ENCODE measurements at places on chromosomes 2 and 18.

DNA sequence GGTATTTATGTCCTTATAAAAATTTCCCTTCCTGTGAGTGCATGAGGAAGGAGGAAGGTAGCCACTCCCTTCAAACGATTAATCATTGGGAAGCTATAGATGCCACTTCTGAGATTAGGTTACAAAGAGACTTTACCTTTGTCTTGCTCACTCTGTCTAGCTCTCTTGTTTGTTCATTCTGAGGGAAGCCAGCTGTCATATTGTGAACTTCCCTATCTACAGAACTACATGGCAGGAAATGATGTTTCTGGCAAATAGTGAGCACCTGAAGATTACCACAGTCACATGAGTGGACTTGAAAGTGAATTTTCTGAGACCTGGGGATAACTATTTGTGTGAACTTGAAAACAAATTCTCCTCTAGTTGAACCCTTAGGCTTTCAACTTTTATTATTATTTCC, 776.8 kb downstream of the CCDC85A start:
- no peak for DNase-seq

GRCh38 chr2:58535990-58536389, 294.9 kb upstream of the FANCL start:
- peak; percentile 17 for DNase-seq

GRCh38 chr18:61892683-61893308, at the start of gene RNF152:
Gene RNF152, minus strand, starts transcription at chr18:61893007. Its CDS starts 76,544 bp downstream, at chr18:61816463.
- peak; percentile 93 for DNase-seq

DNA sequence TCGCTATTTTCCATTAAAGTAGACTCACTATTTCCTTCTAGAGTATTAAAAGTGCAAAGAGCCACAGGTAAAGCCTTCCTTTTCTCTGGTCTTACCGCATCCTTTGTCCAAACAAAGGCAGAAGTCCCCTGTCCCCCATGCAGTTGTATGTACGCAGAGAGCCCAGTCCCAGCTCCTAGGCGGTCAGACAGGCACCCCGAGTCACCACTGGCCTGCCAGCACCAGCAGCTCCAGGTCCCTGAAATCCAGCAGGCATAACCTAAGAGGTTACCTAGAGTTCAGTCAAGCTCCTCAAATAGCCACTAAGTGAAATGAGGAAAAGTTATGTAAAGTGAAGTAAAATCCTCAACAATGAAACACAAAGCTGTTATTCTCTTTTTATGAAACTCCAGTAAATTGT, 60.4 kb upstream of the TWIST2 start:
- DNase-seq = no peak

- no peak for DNase-seq
These were observed 99.9 kb downstream of the USP34 start for GRCh38 chr2:61371027-61371426.

- DNase-seq = no peak
These were observed 73.2 kb downstream of the LRRFIP1 start for GRCh38 chr2:237700512-237701032.

- no peak for DNase-seq
These were observed 60.2 kb upstream of the TXNDC2 start for GRCh38 chr18:9825571-9826073.

- DNase-seq = no peak
These were observed 43.4 kb upstream of the ASB18 start for GRCh38 chr2:236307641-236308040.

GRCh38 chr2:62741954-62742722, 36.6 kb downstream of the EHBP1 start:
- DNase-seq = no peak

DNA sequence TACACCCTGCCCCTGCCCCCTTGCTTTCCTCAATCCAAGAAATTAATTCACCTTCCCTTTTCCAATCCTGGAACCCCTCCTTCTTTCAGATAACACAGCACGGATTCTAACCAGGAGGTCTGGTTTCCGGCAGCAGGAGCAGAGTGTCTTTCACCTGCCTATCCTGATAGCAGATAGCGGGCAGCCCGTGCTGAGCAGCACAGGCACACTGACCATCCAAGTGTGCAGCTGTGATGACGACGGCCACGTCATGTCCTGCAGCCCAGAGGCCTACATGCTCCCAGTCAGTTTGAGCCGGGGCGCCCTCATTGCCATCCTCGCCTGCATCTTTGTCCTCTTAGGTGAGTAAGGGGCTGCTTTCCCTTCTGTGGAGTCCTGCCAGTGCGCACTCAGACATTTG, 216.7 kb downstream of the CDH20 start:
- DNase-seq = no peak

- DNase-seq = no peak
These were observed 56.2 kb downstream of the REEP1 start for GRCh38 chr2:86281066-86281700.

DNA sequence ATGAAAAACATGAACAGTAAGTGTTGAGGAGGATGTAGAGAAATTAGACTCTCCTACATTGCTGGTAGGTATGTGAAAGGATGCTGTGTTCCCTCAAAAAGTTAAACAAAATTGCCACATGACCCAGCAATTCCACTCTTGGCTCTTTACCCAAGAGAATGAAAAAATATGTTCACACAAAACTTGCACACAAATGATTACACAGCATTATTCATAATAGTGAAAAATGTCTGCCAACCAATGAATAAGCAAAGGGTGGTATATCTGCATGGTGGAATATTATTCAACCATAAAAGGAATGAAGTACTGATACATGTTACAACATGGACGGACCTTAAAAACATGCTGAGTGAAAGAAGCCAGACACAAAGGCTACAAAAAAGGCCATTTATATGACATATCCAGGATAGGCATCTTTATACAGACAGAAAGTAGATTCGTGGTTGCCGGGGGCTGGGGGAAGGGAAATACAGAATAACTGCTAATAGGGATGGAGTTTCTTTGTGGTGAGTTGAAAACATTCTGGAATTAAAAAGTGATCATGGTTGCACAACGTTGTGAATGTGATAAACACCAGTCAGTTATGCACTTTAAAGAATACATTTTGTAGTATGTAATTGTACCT, 85.4 kb upstream of the MYO3B start:
- DNase-seq = no peak

DNA sequence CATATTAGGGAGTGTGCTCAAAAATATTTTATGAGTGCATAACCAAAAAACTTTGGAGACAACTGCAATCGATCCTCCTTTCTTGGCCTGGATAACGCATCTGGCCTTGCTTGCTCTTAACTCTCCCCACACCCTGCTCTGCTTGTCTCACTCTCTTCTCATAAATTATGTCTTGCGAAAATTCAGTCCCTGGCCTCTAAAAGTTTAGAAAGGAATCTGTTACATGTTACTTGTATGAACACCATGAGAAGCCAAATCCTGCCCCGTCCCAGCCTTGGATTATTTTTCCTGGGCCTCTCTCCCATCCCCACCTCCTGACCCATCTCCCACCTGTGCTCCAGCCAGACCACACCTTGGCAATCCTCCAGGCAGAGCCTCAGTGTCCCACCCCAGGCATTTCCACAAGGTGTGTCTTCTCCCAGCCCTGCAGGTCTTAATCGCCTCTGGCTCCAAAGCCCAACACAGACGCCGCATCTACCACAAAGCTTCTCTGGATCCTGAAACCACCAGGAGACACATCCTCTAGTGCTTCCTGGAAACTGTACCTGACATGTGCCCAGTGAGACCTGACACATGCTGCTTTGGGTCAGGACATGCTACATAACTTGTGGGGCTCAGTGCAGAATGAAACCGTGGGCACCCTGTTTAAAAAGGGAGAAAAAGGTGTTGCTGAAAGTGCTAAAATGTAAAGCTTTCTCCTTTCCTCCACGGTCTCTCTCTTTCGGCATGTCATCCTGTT, 99.6 kb upstream of the ST3GAL5 start:
- DNase-seq = no peak

DNA sequence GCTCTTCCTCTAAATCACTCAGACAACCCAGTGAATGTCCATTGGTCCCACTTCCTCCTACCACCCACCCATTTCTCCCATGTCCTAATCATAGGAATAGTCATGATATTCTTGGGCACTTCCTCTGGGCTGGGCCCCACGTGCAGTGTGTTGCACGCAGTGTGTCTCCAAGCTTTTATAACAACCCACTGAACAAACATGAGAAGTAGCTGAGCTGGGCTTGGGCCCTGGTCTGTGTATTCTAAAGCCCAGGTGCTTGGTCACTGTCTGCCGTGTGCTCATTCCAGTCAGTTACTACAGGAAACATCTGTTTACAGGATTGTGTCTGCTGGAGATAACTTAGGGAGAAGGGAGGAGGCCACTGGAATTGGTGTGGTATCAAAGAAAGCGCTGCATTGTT, 64.2 kb upstream of the THOC1 start:
- DNase-seq = no peak

DNA sequence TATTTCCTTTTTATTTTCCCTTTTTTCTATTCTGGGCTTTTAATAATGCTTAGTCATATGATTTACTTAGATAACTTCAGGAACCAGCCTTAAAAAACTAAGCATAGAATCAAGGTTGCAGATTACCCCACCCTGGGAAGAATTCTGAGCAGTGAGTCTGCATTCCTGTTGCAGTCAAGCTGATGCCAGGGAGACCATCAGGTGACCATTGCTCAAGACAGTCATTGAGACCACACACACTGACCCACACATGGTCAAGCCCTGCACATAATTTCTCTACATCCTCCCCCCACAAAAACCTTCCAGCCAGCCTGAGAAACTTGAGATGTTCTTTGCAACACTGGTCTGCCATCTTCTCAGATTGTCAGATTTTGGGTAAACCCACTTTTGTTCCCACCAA, 83.9 kb downstream of the SH3YL1 start:
- no peak for DNase-seq

DNA sequence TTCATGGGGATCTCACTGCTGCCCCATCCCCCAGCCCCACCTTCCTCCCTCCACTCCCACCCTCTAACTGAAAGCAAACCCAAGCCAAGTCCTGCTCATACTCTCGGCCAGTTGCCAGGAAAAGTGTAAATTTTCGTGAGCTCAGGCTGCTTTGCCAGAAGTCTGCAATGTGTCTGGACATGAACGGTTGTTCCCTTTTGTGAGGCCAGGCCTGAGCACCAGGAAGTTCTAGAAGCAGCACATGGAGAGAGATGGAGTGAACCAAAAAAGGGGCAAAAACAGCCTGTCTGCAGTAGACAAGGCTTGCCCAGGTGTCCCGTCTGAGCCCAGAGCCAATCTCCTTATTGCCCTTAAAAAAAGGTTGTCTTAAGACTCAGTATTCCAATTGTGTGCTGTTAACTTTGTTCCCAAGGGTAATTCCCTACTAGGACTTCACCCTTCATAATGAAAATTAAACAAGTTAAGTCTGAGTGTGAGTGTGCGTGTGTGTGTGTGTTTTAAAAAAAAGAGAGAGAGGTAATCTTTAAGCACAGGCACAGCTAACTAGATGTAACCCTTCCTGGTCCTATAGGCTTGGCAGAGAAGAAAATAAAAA, 247.1 kb downstream of the BCL11A start:
- DNase-seq = no peak

DNA sequence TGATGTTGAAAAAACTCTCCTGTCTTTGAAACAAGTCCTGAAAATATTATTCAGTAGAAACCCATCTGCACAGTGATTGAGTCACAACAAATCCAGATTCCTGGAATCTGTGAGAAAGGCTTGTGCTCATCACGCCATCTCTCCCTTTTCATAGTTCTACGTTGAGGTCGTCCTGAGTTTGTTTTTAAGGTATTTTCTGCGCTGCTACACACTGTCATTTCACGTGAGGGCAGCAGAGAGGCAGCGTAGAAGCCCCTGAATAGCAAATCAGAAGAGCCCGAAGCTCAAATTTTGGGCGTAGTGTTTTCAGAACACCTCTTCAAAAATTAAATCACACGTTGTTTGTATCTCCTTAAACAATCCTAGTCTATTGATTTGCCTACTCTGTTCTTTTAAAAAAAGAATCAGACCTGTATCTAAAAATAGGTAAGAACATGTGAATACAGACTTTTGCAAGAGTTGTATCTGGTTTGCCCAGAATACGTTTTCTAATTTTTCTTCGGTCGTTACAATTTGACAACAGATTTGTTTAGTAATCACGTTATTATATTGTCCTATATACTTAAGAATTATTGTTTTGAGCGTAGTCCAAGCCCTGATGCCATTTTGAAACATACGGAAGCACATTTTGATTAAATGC, 61.6 kb upstream of the SLC38A11 start:
- peak; percentile 81 for DNase-seq

DNA sequence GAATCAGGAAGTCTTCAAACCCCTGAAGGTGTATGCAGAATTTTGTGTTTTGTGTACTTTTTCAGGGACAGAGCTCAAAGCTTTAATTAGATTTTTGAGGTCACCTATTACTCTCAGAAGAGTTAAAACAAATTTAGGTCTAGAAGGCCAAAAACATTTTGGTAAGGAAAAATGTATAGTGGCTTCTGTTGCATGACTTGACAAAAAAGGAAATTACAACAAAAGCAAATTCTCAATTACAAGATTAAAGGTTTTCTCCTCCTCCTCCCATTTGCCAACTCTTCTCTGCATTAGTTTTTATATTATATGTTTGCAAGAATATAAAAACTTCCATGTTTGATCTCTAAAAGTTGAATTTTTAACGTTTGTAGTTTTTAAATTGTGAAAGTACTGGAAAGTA, 4.0 kb downstream of the PIK3C3 start:
- no peak for DNase-seq

DNA sequence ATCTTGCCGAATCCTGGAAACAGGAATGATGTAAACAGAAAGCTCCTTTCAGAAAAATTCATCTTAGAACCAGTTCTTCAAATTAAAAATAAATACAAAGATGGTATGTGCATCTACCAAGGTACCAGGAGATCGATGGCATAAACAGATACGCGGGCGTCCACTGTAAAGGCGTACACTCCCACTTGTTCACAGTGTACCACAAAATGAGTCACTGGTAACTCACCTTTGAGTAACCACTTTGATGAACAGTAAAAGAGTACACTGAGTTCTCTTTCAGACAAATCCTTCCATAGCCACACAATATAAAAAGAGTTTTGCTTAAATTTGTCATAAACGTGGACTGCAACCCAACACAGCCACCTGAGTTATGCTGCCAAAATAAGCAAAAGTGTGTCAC, 128.3 kb downstream of the DNER start:
- DNase-seq = no peak

DNA sequence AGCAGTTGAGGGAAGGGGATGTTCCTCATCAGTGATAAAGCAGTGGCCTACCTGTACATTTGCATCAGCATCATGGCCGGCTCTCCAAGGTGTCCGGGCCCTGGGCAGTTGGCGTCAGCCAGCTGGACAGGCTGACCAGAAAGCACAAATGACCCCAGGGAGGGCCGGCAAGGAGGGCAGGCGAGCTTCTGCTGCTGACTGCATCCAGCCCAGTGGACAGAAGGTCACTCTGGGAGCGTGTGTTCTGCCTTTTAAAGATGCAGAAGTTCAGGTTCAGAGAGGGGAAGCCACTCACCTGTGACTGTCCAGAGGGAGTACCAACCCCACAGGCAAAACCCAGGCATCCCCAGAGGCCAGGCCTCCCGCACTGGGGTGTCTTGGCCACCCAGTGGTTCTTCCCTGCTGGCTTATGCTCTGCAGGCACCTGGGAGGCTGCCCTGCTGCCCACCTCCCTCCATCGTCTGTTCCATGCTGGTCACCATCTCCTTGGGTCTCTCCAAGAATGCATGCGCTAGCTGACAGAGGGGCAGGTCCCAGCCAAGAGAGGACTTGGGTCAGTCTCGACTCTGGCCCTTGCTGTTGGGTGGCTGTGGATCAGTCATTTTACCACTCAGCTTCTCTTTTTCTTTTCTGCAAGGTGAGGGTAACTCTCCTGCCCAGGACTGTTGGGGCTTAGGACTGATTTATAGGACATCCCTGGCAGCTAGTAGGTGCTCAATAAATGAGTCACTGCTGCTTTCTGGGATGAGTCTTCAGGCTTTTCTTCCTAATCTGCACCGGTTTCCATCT, 89.9 kb downstream of the INHBB start:
- DNase-seq = no peak

- DNase-seq = no peak
These were observed 13.8 kb upstream of the YWHAQ start for GRCh38 chr2:9644603-9645002.
